ENCODE measurements at places on chromosomes 5 and 9.

DNA sequence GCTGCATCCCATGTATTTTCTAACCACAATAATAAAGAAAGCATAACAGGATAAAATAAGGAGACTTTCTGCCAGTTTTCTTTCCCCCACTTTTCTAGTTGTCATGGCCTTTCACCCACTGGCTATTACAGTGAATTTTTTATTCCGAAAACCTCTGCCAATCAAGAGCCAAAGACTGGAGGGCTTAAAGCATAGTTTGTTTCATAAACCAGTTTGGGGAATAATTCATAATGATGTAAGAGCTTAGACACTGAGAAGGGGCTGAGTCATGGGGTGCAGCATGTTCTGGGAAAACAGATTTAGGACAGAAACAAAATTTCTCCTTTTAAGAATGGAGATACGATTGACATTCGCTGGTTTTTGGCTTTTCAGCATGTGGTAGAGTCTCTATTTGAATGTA is 4.4 kb upstream of the GLIPR2 start:
- no peak for DNase-seq

GRCh38 chr9:109861499-109861898 is 81.5 kb downstream of the PALM2AKAP2 start:
- no peak for DNase-seq

DNA sequence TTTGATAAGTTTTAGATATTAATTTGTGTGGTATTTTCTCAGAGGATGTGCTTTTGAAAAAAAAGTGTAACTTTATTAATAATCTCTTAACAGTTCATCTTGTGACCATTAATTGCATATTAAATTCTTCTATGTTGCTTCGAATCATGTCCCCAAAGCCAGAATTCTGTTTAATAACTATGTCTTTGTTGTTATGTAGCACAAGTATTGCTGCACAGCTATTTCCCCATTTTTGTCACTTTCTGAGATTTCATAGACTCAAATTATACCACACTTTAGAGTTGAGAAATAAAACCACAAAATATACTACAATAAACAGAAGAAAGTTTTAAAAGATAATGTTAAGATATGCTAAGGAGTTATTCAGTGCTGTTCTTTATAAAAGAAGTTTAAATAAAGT is 2.8 kb downstream of the MEF2C start:
- no peak for DNase-seq

GRCh38 chr5:143977891-143978461 is 166.0 kb downstream of the HMHB1 start:
- DNase-seq, result no peak

GRCh38 chr9:89470224-89470839 is 27.6 kb downstream of the SEMA4D start:
- no peak for DNase-seq

DNA sequence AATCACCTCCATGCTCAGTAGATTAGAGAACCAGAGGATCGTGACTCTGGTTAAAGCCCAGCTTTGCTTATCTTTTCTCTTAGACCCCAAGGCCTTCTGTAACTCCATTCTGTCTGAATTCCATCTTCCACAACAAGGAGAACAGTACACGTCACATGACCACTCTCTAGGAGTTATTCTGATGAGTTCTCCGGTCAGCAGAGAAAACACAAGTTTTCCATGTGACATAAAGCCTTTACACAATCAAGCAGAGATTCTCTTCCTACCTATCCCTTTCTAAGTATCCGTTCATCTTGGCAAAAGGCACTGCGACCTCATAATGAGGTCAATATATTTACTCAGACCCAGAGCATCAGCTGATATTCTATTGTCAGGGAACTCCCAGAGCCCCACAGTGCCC is 112.3 kb downstream of the TRPM6 start:
- no peak for DNase-seq

- DNase-seq, result peak; percentile 18
Measured at GRCh38 chr5:106121972-106122605, 1548.6 kb downstream of the EFNA5 start.

DNA sequence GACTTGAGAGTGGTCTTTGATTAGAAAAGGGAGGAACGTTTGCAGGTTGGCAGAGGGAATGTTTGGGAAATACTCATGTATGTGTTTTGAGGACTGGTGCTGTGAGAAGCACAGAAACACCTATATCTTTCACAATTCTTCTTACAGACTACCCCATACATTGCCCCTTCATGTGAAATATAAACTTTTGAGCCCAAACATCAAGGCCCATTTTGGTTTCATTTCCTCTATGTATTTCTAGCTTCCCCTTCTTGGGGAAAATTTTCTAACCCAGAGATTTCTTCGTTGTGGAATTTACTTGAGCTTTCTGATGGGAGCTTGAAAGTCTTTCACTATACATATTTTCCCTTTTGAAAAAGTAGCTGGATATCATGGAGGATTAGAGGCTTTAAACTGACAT is 67.6 kb downstream of the FYB1 start:
- DNase-seq, result no peak

- no peak for DNase-seq
Measured at GRCh38 chr9:112170968-112171367, 4.1 kb downstream of the SUSD1 start.

DNA sequence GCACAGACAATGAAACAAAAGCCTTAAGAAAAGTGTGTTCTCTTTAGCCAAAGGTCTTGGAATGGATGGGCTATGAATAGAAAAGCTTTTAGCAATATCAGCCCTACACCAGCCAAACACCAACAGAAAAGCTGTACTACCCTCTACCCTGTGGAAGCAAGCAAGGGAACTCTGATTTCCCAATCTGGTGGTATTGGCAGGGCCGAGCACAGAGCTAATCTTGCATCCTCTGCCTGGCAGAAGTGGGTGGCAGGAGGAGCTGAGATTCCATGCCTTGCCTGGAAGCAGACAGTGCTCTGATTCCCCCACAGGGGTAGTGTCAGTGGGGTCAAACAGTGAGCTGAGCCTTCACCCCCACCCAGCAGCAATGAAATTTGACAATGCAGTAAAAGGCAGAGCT is 29.6 kb upstream of the ZNF782 start:
- DNase-seq, result no peak

DNA sequence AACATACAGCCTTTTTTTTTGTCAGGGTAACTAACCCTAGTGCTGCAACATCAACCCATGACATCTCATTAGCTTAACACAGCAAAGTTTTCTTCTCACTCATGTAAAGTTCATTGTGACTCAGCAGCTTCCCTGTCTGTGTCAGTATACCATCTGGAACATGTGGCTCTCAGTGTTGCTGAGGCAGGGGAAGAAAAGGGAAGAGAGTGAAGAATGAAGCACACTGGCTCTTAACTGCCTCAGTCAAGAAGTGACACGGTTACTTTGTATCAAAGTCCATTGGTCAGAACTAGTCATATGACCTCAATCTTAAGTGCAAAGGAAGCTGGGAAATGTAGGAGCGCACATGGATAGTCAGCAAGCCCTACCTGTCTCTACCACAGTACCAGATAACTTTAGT is 185.0 kb upstream of the ELL2 start:
- no peak for DNase-seq

- no peak for DNase-seq
Measured at GRCh38 chr5:26026044-26026443, 1012.3 kb downstream of the CDH9 start.

DNA sequence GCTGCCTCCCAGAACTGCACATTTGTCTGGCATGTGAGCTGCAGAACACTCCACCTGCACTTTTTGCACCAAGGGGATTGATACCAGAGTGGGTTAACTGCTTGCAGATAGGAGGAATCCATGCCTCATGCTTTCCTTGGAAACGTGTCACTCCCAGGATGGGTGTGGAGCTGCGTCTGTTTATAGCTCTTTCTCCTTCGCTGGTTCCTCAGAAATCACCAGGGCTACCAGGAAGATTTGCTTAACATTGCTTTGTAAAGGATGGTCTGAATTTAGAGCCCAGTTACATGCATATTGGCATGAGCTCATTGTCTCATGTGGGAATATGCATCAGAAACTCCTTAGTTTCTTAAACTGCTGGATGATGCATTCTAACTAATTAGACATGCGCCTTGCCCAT is 234.6 kb downstream of the GADD45G start:
- DNase-seq, result no peak
